ENCODE measurements at places on chromosomes 6 and 20. TPM values are rescaled to one million over a fixed set of nuclear protein-coding genes. Genes with fewer than 3 reads are reported as not detected.

Gene ARFGEF3
- total RNA-seq: 7.2 TPM

Gene MACROD2
- total RNA-seq: 8.7 TPM

Gene MPIG6B
- total RNA-seq: not detected

GRCh38 chr6:136952714-136953260 is 30.7 kb downstream of the SLC35D3 start:
- no peak for DNase-seq
- no peaks in the 10 kb centered on the region for H3K4me1 ChIP-seq
- H3K4me3 ChIP-seq: no peak overlapping the region
- no peak overlapping the region for H3K27ac ChIP-seq

DNA sequence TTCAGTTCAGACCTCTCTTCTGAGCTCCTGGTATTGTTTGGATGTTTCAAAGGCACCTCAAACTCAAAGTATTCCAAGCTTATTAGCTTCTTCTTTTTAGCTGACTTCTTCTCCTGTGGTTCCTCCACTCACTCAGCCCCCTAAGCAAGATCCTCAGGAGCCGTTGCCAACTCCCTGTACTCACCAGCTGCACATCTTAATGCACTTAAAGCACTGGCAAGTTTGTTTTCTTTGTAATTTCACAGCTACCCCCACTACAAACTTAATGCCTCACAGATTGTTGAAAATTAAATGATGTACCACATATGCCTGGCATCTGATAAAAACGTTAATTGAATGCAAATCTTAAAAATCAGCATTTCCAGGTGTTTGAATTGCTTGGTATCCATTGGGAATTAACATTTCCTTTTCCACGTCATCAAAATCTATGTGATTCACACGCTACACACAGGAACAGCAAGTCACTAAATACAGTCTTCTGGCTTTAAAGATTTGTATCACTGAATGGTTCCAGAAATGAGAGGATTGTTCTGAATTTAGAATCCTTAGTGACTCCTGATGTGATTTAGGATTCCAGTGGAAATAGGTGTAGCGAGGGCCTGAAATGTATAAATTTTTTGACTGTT is 24.5 kb downstream of the CALHM6 start:
- H3K27me3 ChIP-seq: no peaks in the 10 kb centered on the region
- no peak for DNase-seq
- H3K4me1 ChIP-seq: no peaks in the 10 kb centered on the region
- H3K27ac ChIP-seq: no peak overlapping the region
- no peak overlapping the region for H3K4me3 ChIP-seq

- peaks cover 37% of the 10 kb centered on the region for H3K27me3 ChIP-seq
- peaks cover 9% of the 10 kb centered on the region for H3K4me1 ChIP-seq
- peak; percentile 8 for DNase-seq
- H3K4me3 ChIP-seq: no peak within 1 kb of the TSS
These were observed at the start of gene SYCP2L for GRCh38 chr6:10886691-10887502. Gene SYCP2L, plus strand, starts transcription at chr6:10887052. Its CDS starts 75 bp downstream, at chr6:10887127.
